Central memory CD8-positive, alpha-beta T cell (primary cell): ENCODE measurements at places on chromosomes 7 and 10.

DNA sequence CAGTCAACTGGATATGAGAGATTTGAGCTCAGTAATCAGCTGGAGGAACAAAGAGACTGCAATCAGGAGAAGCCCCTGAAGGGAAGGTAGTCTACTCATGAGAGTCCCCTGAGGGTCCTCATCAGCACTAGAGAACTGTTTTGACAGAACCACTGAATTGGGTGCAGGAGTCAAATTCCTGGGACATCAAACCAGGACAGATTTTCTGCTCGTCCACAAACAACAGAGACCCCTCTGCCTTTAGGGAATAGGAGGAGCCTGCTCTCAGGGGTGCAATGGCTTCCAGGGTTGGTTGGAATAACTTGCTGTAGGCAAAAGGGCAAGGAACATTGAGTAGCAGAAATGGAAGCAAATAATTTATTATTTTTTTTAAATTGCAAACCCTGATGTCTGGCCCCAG lies 21.9 kb upstream of the NEUROD6 start:
- H3K27ac ChIP-seq = no peak overlapping the region
- no peaks in the 10 kb centered on the region for H3K36me3 ChIP-seq
- H3K4me3 ChIP-seq = no peak overlapping the region

GRCh38 chr10:32065856-32066255 lies 9.6 kb upstream of the KIF5B start:
- no peak for DNase-seq
- H3K36me3 ChIP-seq = no peaks in the 10 kb centered on the region
- no peak overlapping the region for H3K27ac ChIP-seq

DNA sequence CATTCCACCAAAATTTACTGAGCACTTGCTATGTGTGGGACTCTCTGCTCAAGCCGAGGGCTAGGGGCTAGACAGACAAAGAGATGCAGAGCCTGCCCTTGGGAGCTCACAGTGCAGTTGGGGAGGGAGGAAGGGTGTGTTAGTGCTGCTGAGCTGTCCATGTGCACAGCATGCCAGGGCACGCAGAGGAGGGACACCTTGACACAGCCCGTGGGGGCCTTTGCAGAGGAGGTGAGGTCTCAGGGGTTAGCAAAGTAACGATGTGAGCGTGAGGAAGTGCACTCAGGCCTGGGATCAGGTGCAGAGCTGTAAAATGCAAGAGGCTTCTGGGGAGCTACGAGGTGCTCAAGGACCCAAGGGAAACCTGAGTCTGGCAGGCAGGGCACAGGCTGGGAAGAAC lies 16.3 kb downstream of the PRKCQ start:
- no peaks in the 10 kb centered on the region for H3K27me3 ChIP-seq
- peak overlapping the region; percentile 87 for H3K27ac ChIP-seq

GRCh38 chr7:76211216-76211615 lies 9.5 kb downstream of the SRRM3 start:
- H3K4me1 ChIP-seq = no peaks in the 10 kb centered on the region
- H3K36me3 ChIP-seq = no peaks in the 10 kb centered on the region
- H3K4me3 ChIP-seq = no peak overlapping the region
- no peak for DNase-seq

- H3K4me3 ChIP-seq = peak overlapping the region; percentile 70
- peaks cover 13% of the 10 kb centered on the region for H3K4me1 ChIP-seq
- no peaks in the 10 kb centered on the region for H3K36me3 ChIP-seq
- H3K27ac ChIP-seq = no peak overlapping the region
- DNase-seq = no peak
Observed at GRCh38 chr7:128200376-128200775, 40.7 kb upstream of the LEP start.

- H3K4me1 ChIP-seq = peaks cover 4% of the 10 kb centered on the region
- DNase-seq = no peak
- peaks cover 11% of the 10 kb centered on the region for H3K27me3 ChIP-seq
- H3K27ac ChIP-seq = no peak overlapping the region
- H3K36me3 ChIP-seq = no peaks in the 10 kb centered on the region
Observed at GRCh38 chr7:16066805-16067459, 354.4 kb downstream of the CRPPA start.

GRCh38 chr10:101624526-101625102 lies 36.5 kb downstream of the DPCD start:
- peaks cover 37% of the 10 kb centered on the region for H3K36me3 ChIP-seq
- no peak overlapping the region for H3K4me3 ChIP-seq
- H3K27ac ChIP-seq = no peak overlapping the region
- peaks cover 24% of the 10 kb centered on the region for H3K4me1 ChIP-seq
- no peak for DNase-seq

DNA sequence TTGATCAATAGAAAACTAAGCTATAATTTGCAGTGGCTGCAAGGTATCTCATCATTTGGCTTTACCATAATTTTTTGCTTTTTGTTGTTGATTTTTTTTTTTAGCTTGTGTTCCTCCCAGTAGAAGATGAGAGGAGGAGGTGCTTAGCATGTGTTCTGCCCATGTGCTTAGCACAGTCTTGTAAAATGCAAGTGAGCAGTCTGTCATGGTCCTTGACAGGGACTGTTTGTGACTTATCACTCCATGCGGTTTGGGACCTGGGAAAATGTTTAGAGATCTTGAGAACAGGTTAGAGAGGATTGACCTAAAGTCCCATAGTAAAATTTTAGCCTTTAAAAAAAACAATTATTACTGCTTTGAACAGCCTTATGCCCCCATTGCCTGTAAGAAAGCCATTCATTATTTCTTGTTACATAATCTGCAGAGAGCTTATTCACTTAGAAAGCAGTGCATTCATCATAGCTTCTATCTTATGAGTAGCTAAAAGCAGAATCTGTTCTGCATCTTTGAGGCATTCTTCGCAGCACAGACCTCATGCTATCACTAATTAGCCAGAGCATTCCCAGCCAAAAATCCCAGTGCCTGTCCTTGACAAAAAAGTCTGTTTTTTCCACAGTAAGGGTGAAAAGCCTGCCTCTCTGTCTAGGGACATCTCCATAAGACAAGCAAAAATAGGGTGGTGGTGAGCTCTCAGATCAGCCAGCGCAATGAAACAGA lies 748.7 kb upstream of the GALNT17 start:
- no peak overlapping the region for H3K4me3 ChIP-seq
- DNase-seq = no peak
- no peak overlapping the region for H3K27ac ChIP-seq
- no peaks in the 10 kb centered on the region for H3K27me3 ChIP-seq
- H3K36me3 ChIP-seq = peaks cover 3% of the 10 kb centered on the region

GRCh38 chr10:120431251-120431651 lies 25.8 kb upstream of the PLPP4 start:
- no peak for DNase-seq
- no peaks in the 10 kb centered on the region for H3K4me1 ChIP-seq
- H3K27ac ChIP-seq = no peak overlapping the region
- H3K36me3 ChIP-seq = no peaks in the 10 kb centered on the region

GRCh38 chr7:39002755-39003154 lies 25.0 kb downstream of the POU6F2 start:
- H3K36me3 ChIP-seq = no peaks in the 10 kb centered on the region
- H3K4me1 ChIP-seq = no peaks in the 10 kb centered on the region
- H3K27me3 ChIP-seq = no peaks in the 10 kb centered on the region
- no peak overlapping the region for H3K4me3 ChIP-seq

DNA sequence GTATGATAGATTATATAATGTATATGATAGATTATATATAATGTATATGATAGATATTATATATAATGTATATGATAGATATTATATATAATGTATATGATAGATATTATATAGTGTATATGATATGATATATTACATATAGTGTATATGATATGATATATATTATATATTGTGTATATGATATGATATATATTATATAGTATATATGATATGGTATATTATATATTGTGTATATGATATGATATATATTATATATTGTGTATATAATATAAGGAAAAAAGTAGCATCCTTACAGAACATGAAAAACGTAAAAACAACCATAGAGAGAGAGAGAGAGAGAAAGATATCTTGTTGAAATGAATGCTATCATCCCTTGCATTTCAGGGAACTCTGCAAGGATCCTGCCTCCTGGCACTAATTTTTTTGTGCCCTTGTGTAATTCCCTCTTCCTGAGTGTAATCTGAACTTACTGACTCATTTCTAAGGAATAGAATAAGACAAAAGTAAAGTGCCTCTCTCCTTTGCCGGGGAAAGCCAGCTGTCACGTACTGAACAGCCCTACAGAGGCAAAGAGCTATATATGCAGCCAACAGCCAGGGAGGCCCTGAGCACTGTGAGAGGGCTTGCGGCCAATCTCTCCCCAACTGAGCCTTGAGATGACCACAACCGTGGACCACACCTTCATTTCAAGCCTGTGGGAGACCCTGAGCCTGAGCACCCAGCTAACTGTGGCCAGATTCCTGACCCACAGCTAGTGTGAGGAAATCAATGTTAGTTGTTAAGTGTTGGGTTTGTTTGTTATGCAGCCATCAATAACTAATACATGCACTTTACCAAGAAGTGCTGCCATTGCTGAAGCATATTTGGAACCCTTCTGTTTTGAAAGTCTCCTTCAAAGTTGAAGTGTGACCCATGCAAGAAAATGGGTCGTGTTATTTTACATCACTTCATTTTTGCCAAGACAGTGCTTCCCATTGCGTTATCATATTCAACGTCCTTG lies 61.1 kb upstream of the EZH2 start:
- H3K4me1 ChIP-seq = peaks cover 6% of the 10 kb centered on the region
- no peak for DNase-seq
- no peak overlapping the region for H3K27ac ChIP-seq

GRCh38 chr10:72460284-72460876 lies 105.7 kb upstream of the DNAJB12 start:
- peaks cover 10% of the 10 kb centered on the region for H3K36me3 ChIP-seq
- H3K27ac ChIP-seq = no peak overlapping the region
- H3K27me3 ChIP-seq = no peaks in the 10 kb centered on the region
- H3K4me3 ChIP-seq = no peak overlapping the region

DNA sequence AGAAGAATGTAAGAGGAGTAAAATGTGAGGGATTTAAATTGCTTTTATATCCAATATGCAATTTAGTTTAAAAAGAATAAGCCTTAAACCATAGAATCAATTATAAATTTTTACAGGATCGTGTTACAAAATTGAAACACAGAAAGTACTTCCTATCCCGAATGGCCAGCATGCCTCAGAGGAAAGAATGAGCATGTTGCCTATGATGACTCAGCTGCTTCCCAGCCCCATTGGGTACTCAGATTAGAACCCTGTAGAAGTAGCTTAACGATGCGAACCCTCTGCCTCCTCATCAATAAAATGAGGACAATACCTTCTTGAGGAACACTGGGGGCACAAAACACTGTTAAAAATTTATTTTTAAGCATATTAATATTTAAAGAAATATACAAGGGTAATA lies 113.4 kb upstream of the CDK1 start:
- H3K36me3 ChIP-seq = peaks cover 1% of the 10 kb centered on the region
- no peak overlapping the region for H3K27ac ChIP-seq
- H3K4me1 ChIP-seq = peaks cover 32% of the 10 kb centered on the region
- H3K27me3 ChIP-seq = no peaks in the 10 kb centered on the region
- no peak for DNase-seq

GRCh38 chr7:2130096-2130375 lies 102.7 kb downstream of the MAD1L1 start:
- no peak overlapping the region for H3K27ac ChIP-seq
- H3K27me3 ChIP-seq = no peaks in the 10 kb centered on the region
- DNase-seq = no peak

DNA sequence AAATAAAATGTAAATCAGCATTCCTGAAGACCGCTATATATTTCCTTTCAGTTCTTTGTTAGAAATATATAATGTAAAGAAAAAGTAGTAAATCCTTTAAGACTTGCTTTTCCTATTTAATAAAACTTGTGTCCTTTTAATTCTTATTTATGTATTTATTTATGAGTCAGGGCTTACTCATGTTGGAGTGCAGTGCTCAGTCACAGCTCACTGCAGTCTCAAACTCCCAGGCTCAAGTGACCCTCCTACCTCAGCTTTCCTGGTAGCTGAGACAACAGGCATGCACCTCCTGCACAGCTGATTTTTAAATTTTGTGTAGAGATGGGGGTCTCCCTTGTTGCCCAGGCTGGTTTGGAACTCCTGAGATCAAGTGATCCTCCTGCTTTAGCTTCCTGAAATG lies 724.5 kb downstream of the ANKRD7 start:
- no peaks in the 10 kb centered on the region for H3K27me3 ChIP-seq
- H3K4me1 ChIP-seq = no peaks in the 10 kb centered on the region
- H3K4me3 ChIP-seq = no peak overlapping the region
- DNase-seq = no peak

- no peak overlapping the region for H3K4me3 ChIP-seq
- DNase-seq = no peak
- no peaks in the 10 kb centered on the region for H3K27me3 ChIP-seq
- no peaks in the 10 kb centered on the region for H3K4me1 ChIP-seq
- peaks cover 7% of the 10 kb centered on the region for H3K36me3 ChIP-seq
Observed at GRCh38 chr7:99642027-99642426, 25.3 kb downstream of the ZSCAN25 start.

DNA sequence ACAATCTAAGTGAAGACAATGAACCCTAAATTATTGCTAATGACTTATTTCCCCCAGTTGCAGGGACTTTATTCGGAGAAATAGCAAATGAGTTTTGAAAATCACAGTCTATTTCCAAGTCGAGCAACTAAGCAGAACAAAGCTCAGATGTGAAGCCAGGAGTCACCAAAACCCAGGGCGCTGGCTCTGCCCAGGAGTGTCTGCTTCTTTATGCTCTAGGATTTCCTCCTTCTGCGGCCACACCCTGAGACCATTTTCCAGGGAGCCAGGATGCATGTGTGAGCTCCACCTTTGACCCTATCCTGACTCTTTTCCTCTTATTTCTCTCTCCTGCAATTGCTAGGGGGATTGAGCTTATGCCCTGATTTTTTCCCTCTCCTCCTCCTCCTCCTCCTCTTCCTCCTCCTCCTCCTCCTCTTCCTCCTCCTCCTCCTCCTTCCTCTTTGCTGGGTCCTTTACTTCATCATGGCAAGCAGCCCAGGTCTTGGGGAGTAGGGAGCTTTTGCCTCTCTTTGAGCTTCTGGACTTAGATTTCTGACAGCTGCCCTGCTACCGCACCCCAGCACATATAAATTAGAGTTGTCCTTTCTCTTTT lies 234.4 kb downstream of the ARL4A start:
- no peak for DNase-seq
- no peaks in the 10 kb centered on the region for H3K36me3 ChIP-seq
- H3K27ac ChIP-seq = no peak overlapping the region
- H3K4me3 ChIP-seq = no peak overlapping the region
- peaks cover 26% of the 10 kb centered on the region for H3K27me3 ChIP-seq
- H3K4me1 ChIP-seq = no peaks in the 10 kb centered on the region

GRCh38 chr7:28498636-28499035 lies 86.3 kb downstream of the CREB5 start:
- no peaks in the 10 kb centered on the region for H3K36me3 ChIP-seq
- no peak overlapping the region for H3K27ac ChIP-seq
- no peak overlapping the region for H3K4me3 ChIP-seq
- no peak for DNase-seq
- peaks cover 20% of the 10 kb centered on the region for H3K27me3 ChIP-seq
- H3K4me1 ChIP-seq = no peaks in the 10 kb centered on the region

GRCh38 chr7:122885583-122886356 lies 490 bp downstream of the CADPS2 start:
- no peak overlapping the region for H3K4me3 ChIP-seq
- no peak overlapping the region for H3K27ac ChIP-seq
- peaks cover 25% of the 10 kb centered on the region for H3K27me3 ChIP-seq
